ENCODE measurements at places on chromosomes 12 and 14.

- DNase-seq: no peak
These were observed 159.2 kb downstream of the SYT1 start for GRCh38 chr12:79023784-79024183.

DNA sequence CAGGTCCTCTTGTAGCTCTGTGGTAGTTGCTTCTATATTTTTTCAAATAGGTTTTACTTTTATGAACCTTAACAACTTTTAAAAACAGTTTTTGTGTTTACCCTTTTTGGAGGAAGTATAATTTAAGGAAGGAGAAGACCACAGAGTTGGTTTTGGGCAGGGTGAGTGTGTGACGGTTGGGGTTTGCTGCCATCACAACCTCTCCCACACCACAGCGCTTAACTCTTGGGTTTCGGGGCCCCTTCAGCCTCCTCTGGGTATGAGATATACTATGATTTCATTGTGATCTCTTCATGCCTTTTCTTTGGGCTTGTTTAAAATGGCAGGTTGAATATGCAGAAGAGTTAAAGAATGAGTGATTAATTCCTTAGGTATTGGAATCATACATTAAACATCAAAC lies 228.7 kb upstream of the CRY1 start:
- no peak for DNase-seq

GRCh38 chr14:89957791-89958190 lies 2.1 kb downstream of the TDP1 start:
- DNase-seq: no peak

DNA sequence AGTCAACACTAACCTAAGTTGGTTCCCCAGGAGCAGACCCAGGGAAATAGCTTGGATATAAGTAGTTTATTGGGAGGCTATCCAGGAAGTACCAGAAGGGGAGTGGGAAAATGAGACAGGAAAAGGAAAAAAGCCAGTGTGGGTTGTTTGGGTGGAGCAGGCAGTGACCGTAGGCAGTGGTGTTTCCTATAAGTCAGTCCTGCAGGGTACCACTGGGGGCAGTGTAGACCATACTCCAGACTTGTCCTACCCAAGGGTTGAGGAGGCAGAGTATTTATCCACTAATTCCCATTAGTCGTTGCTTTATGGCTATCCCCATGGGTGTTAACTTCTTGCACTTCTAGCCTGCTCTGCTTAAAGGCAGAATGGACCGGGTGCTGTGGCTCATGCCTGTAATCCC lies 6.4 kb upstream of the CCDC60 start:
- DNase-seq: no peak

GRCh38 chr12:123034865-123035264 lies 54.4 kb downstream of the ARL6IP4 start:
- no peak for DNase-seq

DNA sequence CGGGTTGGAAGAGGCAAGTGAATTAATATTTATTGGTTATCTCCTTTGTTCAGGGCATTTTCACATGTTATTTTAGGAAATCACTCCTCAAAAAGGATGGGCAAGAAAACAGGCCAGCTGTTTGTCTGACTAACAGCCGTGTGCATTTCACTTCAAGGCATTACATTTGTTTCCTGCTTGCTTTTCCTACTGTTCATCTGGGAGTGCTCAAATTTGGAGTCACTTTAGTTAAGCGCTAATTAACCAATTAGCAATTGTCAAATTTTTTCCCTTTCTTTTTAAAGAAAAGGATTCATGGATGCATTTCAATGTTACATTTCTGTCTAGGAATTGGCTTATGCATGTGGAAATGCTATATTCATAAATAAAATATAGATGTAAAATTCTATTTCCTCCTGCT lies 415.9 kb downstream of the NELL2 start:
- DNase-seq: no peak

DNA sequence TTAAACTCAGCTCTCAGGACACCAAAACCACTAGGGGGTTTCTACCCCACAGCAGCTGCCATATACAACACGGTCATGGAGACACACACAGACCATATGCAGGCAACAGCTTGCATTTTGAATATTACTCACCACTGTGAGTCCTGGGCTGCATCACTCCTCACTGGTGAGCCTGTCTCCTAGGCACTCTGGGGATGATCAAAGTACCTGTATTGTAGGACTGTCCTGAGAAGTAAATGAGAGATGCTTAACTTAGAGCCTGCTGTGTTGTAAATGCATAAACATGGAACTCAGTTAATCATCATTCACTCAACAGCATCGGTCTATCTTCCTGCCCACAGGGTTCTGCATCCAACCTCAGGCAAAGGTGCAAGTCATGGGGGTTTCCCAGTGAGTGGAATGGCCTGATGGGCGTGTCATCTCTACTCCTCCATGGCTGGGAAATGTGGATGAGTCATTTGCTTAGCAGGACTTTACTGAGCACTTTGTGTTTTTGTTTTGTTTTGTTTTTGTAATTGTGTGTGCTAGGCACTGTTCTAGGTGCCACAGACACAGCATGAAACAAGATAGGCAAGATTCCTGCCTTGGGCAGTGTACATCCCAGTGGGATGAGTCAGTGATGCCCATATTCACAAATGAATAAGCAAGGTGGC lies 1141.2 kb upstream of the TMEM132C start:
- no peak for DNase-seq
